Left renal cortex interstitium (tissue), 4 donors: ENCODE measurements at places on chromosomes 3 and 15. TPM values are rescaled to one million over a fixed set of nuclear protein-coding genes. Genes with fewer than 3 reads are reported as not detected.

DNA sequence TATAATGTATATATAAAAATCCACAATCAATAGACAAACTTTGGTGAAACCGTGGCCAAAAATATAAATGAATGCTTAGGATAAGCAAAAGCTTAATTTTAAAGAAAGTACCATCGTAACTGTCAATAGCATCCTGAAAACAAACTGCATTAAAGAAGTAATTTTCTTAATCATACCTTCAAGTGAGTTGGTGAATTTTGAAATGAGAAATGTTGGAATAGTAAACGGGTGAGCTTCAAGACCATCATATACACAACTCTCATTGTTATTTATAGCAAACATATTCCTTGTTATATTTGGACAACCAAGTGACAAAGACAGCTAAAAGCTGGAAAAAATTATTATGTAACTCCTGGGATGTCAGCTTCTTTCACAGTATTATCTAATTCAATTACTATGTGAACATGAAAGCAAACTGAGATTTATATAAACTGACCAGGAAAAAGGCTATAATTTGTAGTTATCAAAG is 3.7 kb downstream of the DAZL start:
- no peak for DNase-seq

- no peak for DNase-seq
Observed at GRCh38 chr3:29373131-29373680, 92.3 kb downstream of the RBMS3 start.

GRCh38 chr3:94117729-94118128 is 54.9 kb downstream of the NSUN3 start:
- no peak for DNase-seq

DNA sequence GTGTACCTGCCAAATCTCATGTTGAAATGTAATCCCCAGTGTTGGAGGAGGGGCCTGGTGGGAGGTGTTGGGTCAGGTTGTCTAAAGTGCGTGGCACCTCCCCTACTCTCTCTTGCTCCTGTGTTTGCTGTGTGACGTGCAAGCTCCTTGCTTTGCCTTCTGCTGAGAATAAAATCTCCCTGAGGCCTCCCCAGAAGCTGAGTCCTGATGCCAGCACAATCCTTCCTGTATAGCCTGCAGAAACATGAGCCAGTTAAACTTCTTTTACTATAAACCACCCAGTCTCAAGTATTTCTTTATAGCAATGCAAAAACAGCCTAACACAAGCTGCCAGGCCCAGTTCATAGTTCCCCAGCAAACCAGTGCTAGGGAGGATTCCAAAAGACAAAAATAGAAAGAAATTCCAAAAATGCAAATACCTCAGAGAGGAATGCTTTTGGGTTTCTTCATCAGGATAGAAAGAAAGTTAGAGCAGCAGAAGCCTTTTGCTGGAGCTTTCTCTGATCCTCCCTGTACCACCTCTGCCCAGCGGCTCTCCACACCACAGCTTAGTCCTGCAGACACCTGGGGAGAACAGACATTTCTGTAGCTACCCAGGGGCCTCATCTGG is 25.9 kb upstream of the CDV3 start:
- no peak for DNase-seq

DNA sequence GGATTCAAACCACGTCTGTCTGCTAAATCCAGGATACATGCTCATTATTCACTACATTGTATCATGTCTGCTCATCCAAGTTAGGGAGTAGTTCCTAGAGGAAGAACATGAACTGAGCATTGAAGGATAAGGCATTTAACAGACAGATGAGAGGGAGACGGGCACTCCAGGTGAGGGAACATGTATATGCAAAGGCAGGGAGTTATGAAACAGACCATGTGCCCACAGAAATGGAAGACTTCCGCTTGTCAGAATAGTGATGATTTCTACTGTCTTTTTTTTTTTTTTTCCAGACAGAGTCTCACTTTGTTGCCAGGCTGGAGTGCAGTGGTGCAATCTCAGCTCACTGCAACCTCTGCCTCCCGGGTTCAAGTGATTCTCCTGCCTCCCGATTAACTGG is 5.0 kb upstream of the NDUFAF1 start:
- no peak for DNase-seq

GRCh38 chr3:194661946-194662345 is 10.0 kb downstream of the LSG1 start:
- no peak for DNase-seq

DNA sequence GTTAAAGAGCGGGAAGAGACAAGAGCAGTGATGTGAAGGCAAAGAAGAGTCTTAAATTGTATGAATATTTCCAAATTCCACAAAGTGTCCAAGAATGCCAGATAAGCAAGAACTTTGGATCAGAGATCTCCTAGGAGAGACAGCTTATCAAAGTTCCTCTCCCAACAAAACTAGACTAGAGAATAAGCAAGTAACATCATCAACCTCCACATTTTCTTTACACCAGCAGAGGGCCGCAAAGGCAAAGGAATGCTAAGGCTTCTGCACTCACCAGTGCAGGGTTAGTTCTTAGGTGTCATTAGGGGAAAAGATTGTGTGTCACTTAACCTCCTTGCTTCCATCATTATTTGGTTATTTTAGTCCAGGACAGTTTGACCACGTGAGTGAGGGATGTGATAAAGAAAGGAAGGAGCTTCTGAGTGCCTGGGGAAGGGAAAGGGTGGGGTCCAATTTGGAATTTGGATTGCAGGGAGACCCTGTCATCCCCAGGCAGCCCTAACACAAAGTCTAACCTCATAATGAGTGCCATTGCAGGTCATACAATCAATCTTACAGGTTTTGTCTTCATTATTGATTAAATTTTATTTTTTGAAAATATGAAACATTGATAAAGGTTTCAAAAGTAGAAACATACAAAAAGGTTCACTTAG is 7.5 kb upstream of the CMTM6 start:
- peak; percentile 50 for DNase-seq

GRCh38 chr3:184022323-184022722 is 4.6 kb upstream of the ABCC5 start:
- no peak for DNase-seq

DNA sequence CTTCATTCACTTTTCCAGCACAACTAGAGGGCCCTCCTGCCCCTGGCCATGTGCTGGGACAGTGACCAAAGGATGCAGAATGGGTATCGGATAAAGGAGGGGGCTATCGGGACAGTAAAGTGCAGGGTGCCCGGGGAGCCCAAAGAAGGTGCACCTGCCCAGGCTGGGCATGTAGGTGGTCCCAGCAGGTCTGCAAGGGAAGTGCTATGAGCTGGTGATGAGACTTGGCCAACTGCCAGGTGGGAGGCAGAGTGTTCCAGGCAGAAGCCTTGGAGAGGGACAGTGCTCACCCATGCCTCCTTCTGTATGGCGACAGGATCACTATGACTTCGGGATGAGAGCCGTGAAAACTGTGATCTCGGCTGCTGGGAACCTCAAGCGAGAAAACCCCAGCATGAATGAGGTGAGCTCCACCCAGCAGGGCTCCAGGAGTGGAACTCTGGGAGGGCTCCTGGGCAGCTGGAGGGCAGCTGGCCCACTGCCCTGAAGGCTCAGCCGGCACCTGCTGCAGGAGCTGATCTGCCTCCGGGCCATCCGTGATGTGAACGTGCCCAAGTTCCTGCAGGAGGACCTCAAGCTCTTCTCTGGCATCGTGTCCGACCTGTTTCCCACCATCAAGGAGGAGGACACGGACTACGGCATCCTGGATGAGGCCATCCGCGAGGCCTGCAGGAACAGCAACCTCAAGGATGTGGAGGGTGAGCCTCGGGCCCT is 48.4 kb downstream of the DNAH1 start:
- no peak for DNase-seq

DNA sequence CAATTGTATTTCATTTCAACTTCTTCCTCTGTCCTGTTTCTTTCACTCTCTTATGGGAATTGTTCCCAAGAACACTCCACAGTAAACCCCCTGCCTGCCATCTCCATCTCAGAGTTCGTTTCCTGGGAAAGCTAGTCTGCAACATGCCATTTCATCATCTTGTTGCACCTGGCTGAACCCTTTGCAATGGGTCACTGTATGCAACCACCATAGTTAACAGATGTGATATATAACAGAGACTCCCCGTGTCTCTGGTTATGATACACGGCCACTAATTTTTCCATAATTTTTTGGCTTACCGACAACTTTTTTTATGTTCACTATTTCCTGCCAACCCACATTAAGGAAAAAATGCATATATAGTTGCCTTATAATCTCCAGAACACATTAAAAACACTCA is 95.5 kb downstream of the CHST2 start:
- no peak for DNase-seq

DNA sequence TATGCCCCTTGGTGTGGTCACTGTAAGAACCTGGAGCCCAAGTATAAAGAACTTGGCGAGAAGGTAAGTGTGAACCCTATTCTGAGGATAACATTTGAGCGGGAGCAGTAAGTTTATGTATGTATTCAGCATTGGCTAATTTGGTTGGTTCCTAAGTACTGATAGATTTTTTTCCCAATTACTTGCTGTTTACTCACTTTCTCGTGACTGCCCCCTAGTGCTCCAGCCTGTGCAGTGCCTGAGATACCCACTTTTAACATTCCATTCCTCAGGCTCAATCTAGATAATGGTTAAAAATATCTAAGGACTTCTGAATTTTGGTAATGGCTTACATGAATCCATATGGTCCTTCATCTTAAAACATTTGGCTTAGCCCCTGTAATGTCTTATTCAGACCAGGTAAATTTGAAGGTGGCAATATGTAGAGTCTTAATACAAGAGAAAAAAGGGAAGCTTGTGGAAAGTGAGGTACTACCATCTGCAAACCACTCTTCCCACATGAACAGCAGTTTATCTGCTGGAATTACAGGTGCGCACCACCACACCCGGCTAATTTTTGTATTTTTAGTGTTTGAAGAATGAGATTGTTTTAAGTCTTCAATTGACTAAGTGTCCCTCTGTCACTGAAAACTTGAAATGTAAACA is 7.1 kb downstream of the ELL3 start:
- DNase-seq: no peak

DNA sequence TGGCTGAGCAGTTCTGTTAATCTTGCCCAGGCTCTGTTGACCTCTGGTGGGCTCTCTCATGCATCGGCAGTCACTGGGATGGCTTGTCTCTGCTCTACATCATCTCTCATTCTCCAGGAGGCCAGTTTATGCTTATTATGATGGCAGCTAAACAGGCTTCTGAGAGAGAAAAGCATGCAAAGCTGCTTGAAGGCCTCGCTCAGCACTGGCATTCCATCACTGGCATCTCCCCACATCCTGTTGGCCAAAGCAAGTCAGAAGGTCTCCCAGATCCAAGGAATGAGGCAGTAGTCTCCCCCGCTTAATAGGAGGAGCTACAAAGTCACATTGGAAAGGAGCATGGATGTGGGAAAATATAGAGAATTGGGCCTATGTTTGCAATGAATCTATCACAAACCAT is 212.6 kb downstream of the ZNF621 start:
- no peak for DNase-seq

GRCh38 chr3:61192222-61192621 is 59.0 kb downstream of the FHIT start:
- no peak for DNase-seq

DNA sequence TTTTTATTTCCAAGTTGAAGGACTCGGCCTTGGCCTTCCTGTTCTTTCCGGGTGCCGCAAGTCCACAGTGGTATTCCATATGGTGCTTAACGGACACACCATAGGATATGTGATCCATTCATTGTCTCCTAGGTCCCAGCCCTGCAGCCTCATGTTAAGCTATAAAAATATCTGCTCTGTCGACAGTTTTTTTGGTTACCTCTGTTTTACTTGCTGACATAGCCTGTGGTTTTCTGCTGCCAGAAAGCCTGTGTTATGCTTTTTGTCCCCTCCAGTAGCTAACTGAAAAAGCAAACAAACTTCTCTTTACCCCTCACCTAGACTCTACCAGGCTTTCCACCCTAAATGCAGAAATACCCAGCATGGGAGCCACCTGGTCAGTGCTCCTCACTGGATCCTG is 5.3 kb downstream of the INAFM2 start:
- DNase-seq: no peak

- no peak for DNase-seq
Observed at GRCh38 chr3:66098436-66098835, 59.7 kb upstream of the MAGI1 start.

DNA sequence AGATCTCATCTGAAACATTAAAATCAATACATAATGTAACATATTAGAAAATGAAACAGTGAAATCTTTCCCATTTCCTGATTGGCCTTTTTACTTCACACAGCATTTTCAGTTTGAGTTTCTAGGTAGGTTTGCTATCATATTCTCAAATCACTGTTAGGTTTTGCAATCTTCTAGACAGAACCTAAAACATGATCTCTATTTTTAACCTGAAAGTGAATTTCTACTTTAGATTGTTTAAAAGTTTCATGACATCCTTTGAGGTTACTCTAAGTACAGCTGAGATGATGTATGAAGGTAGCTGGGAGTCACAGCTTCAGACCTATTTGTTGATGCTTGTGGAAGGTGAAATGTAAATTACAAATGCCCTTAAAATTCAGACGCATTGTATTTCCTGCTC is 118.4 kb upstream of the GPR149 start:
- DNase-seq: no peak

- no peak for DNase-seq
Observed at GRCh38 chr3:129934234-129935123, 40.0 kb upstream of the TRH start.

DNA sequence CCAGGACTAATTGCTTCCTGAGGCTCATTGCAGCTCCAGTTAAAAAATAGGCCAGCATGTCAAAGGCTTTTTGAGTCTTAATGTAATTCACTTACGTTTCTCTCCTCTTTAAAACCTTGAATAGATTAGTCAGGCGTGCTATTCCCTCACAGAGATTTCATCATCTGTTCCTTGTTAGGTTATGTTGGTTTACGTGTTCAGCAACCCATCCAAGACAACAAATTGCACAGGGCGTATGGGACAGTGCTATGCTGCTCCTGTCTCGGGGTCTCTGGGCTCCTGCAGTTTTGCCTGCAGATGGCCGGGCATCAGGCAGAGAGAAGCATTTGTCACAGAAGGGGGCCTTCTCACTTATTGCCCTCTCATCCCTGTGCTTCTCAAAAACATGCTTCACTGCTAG is 117.1 kb downstream of the CHDH start:
- DNase-seq: no peak

- no peak for DNase-seq
Observed at GRCh38 chr15:100842756-100843730, 36.6 kb upstream of the ALDH1A3 start.

TERC gene
- polyA plus RNA-seq: not detected

RHCG gene
- 2.0 TPM for polyA plus RNA-seq

MKRN3 gene
- 3.1 TPM for polyA plus RNA-seq

XYLB gene
- 7.2 TPM for polyA plus RNA-seq

NR2F2 gene
- polyA plus RNA-seq: 358 TPM

CRABP1 gene
- 73.4 TPM for polyA plus RNA-seq

SLMAP gene
- polyA plus RNA-seq: 45.6 TPM
